ENCODE measurements at places on chromosomes 7 and 10.

DNA sequence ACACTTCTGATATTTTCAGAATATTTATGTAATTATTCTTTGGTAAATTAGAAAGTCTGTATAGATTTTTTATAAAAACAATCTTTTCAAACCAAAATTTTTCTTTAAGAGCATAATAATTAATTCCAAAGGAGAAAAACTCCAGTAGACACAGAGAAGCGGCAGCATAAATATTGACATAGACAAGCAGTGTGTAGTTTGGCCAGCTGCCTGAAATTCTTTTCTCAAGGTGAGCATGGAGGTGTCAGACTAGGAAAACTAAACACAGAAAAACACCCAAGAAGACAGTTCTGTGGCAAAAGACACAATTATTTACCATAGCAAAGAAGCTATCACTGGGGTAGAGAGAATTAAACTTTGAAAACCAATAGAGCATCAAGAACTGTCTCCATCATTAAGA lies 82.4 kb downstream of the KLF6 start:
- no peak for DNase-seq

- DNase-seq: no peak
Observed at GRCh38 chr10:30011396-30011795, 48.0 kb downstream of the JCAD start.

DNA sequence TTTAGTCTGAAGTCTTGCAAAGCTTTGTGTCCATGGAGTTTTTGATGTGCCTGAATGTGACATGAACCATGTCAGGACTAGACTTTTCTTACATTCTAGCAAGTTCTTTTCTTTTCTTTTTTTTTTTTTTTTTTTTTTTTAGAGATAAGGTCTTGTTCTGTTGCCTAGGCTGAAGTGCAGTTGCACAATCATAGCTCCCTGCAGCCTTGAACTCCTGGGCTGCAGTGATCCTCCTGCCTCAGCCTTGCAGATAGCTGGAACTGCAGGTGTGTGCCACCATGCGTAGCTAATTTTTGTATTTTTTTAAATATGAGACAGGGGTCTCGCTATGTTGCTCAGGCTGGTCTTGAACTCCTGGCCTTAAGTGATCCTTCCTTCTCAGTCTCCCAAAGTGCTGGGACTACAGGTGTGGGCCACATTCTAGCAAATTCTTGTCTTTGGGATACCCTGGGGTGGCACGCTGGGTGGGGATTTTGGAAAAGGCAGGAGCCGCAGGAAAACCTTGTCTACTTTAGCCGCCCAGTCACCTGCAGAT lies 152.8 kb downstream of the SVIL start:
- no peak for DNase-seq

GRCh38 chr7:910441-910861 lies 34.1 kb downstream of the GET4 start:
- no peak for DNase-seq

GRCh38 chr7:80095545-80095944 lies 39.1 kb upstream of the GNAI1 start:
- DNase-seq: no peak

Data from T-helper 9 cell (primary cell).